ENCODE measurements at places on chromosomes 5 and 9.

DNA sequence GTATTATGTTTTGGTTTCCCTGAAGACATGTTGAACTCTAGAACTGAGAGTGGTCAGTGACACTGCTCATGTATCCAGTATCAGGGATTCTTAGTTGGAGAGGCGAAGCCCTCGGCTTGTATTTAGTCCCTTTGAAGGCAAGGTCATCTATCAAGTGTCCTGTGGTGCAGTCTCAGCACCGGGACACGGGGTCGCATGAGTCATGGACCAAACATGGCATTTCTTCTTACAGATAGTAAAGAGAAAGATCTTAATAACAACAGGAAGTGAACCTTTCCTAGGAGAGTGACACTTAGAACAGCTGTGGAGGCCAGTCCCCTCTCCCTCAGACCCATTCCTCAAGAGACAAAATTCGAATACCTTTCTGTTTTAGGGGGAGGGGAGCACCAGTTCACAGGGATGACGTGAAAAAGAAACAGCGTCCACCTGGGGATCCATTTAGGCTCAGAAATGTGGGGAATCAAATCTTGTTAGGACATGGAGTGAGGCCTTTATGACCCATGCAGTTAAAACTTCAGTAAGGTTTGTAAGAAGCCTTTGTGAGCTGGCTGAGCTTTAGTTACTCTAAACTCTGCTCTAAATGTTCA is 86.5 kb downstream of the ADGRV1 start:
- no peak for DNase-seq

DNA sequence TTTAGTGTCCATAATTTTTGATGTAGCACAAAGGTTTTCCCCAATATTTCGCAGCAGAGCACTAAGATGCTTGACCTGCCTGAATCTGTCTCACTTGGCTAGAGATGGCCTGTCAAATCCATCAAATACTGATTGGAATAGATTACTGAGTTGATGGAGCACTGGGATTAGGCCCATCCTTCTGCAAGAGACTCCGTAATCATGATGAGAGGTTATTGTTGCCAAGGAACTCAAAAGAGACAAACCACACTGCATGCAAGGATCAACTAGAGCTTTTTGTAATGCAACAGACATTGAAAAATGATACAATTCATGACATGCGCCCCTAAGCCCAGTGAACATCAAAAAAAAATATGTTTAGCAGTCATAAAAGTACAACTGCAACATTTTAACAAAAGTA is 585.3 kb upstream of the GRAMD2B start:
- DNase-seq, result no peak

GRCh38 chr9:70403166-70403565 is 11.3 kb downstream of the KLF9 start:
- DNase-seq, result no peak

GRCh38 chr5:165393839-165394238 is 1888.4 kb downstream of the MAT2B start:
- no peak for DNase-seq

DNA sequence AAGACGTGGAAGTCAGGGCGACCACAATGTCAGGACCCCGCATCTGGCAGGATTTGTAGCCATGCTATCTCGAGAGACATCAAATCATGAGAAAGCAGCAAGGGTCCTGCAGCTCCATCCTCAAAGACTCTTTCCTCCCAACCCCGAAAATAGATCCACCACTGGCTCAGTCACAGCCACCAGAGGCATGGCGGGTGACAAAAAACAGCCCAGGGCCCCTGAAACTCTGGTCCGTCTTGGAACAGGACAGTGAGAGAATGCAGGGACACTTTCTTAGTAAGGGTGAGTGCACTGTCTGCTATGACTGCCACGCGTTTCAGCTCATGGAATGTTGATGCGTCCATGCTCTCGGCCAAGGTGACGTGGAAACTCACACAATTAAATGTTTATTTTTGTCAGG is 220.9 kb downstream of the IRX2 start:
- no peak for DNase-seq

GRCh38 chr9:32419921-32420320 is 35.5 kb downstream of the ACO1 start:
- no peak for DNase-seq
